ENCODE measurements at places on chromosomes 7 and 10.

GRCh38 chr10:30384701-30385201 lies 35.7 kb upstream of the MTPAP start:
- peak; percentile 38 for DNase-seq

GRCh38 chr7:1917221-1918062 lies 247.4 kb downstream of the ELFN1 start:
- DNase-seq, result peak; percentile 60

DNA sequence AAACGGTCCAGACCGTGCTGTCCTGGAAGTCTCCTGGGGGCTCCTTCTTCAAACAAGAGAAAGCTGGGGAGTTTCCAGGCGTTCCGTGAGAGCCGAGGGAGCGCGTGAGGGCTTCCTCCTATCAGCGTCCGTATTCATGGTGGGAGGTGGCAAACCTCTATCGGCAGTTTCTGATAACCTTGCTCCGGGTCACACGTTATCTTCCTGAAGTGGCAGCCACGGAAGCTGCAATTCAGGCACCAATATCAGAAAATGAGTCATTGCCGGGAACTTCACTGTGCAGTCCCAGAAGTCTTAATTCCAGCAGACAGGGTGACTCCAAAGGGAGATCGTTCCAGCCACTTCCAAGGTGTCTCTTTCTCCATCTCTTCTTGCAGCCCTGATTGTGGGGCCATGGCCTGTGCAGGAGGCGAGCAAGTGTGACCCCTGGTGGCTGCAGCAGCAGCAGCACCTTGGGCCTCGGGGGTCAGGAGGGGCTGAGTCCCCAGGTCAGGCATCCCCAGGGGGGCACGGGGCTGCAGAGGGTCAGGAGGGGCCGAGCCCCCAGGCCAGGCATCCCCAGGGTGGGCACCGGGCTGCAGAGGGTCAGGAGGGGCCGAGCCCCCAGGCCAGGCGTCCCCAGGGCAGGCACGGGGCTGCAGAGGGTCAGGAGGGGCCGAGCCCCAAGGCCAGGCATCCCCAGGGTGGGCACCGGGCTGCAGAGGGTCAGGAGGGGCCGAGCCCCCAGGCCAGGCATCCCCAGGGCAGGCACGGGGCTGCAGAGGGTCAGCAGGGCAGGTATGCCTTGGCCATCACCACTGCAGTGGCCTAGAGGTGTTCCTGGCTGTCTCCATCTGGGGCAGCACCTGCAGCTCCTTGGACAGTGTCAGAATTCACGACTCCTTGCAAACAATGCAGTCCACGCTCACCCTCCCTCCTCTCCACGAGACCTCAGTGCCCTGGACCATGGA lies 538.7 kb downstream of the DNAJB6 start:
- peak; percentile 8 for DNase-seq

DNA sequence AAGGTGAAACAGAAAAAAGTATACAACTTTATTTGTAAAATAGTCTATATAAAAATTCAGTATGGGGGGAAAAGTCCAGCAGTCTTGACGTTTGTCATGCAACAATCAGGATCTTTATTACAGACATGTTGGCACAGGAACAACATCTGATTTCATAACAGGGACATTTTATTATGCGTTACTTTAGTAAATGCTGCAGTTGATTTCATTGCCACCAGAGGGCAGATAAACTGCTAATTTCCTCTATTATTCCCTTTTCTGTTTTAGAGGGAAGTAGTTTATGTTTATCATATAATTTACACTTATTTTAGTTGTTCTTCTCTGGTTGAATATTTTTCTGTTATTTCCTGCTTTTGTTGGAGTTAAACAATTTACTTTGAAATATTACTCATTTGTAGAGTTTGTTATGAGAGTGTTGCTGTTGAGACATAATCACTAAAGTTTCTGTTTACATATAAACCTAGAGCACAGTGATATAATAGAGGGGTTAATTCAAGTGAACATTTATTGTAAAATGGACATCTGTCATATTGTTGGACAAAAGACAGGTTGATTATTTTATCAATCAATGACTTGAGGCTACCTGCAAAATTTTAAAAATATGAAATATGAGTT lies 3.3 kb downstream of the PLXDC2 start:
- peak; percentile 68 for DNase-seq

DNA sequence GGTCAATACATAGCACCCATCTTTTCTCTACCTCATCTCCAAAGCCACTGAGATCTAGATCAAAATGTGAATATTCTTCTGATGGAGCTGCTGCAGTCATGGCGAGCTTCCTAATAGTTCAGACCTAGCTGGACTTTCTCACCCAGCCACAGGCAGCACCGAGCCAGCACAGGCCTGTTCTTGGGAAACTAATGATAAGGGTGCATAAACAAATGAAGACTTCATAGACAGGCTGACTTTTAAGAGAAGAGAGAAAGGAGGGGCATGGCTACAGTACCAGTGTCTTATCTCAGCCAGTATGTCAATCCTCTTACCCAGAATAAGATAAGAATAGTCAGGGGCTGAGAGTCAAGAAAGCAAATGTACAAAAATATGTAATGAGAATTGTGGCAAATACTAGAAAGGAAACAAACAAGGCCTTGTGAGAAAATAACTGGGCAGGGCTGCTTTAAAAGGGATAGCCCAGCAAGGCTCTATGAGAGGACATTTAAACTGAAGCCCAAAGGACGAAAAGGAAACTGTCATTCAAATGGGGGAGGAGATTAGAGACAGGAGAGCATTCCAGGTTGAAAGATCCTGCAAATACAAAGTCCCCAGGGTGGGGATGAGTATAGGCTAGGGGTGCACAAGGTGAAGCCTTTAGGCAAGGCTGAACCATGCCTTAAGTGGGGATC lies 21.8 kb upstream of the CDK14 start:
- no peak for DNase-seq

GRCh38 chr10:84429926-84430520 lies 101.6 kb downstream of the CCSER2 start:
- peak; percentile 60 for DNase-seq

DNA sequence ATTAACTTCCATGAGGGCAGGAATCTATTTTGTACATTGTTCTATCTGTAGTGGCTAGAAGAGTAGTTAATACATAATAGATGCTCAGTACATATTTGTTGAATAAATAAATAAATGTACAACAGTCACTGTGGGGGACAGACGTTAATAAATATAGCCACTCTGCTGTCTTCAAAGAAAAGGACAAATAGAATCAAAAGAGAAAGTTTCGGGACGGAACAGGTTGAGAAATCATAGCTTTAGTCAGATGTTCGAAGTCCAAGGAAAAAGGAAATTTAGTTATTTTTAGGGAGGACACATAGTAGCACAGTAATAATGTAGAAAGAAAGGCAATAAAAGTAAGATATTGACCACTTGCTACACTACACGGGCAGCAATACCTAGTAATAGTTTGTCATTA lies 861.4 kb downstream of the PCDH15 start:
- no peak for DNase-seq

DNA sequence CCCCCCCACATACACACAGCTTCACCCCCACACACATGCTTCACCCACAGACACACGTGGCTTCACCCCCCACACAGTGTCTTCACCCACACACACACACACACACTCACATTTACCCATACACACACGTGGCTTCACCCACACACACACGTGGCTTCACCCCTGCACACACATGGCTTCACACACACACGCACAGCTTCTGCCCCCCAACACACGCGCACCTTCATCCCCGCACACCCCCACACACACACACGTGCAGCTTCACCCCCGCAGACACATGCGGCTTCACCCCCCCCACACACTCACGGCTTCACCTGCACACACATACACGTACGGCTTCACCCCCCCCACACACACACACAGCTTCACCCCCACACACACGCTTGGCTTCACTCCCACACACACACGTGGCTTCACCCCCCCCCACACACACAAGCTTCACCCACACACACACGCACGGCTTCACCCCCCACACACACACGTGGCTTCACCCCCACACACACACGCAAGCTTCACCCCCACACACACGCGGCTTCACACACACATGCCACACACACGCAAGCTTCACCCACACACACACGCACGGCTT lies 82.4 kb downstream of the NKX6-2 start:
- no peak for DNase-seq

- no peak for DNase-seq
These were observed 27.7 kb downstream of the CPXM2 start for GRCh38 chr10:123863721-123864482.

DNA sequence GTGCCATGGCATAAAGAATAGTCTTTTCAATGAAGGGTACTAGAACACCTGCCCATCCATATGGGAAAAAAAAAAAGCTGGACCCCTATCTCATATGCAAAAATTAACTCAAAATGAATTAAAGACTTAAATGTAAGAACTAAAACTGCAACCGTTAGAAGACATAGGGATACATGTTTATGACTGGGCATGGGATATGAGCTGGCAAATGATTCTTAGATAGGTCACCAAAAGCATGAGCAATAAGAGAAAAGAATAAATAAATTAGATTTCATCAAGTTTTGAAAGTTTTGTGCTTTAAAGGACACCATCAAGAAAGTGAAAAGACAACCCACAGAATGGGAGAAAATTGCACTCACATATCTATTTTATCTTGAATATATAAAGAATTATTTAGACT lies 222.0 kb downstream of the ADK start:
- DNase-seq, result peak; percentile 49

- peak; percentile 57 for DNase-seq
These were observed 479.2 kb downstream of the HTR7 start for GRCh38 chr10:90378524-90379076.

- no peak for DNase-seq
These were observed 112.2 kb downstream of the PTPN20 start for GRCh38 chr10:47023237-47024045.

- no peak for DNase-seq
These were observed 382 bp upstream of the MBLAC1 start for GRCh38 chr7:100126239-100126930.

DNA sequence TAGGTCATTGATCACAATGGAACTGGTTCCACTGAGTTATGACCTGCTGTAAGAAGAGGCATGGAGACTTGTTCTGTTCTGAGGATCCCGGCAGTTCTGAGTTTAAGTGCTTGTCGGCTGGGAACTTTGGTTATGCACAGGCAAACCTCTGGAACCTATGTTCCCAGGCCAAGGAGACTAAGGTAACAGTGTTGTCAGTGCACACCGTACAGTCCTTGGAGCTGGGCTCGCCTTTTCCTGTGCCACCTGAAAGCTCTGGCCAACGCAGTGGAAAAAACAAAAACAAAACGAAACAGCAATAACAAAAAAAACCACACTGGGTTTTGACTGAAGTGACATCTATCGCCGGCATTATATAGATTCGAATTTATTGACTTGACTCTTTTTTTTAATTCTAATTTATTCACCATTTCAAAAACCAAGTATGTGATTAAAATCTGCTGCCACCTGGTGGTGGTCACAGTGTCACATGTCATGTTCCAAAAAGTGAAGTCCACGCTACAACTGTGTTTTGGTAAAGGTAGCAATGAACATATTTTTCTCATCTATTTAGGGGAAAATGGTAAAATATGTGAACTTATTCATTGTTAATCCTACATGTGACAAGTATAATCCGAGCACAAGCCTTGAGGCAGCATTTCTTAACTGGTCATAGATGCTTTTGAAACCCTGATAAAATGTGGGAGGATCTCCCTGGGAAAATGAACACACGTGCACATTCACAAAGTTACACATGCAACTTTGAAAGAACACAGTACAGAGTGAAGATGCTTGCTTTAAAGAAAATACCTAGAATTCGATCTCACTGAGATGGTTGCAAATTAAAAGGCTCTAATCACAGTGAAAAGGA lies 113.8 kb upstream of the PPP2R2D start:
- peak; percentile 41 for DNase-seq

DNA sequence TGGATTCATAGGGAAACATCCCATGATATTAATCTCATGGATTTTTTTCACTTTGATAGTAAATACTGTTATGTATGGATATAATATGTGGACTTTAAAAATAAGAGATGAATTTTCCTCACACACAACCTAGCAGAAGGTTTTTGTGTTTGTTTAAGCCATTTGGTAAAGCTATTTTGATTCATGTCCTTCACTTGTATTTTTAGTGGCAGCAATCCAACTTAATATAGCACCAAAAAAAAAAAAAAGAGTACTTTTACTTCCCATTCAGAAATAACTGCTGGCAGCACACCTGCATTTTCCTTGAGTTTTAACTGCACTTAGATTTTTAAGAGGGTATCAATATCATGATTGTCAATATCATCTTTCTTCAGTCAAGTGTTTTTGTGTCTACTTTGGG lies 60.0 kb downstream of the MCMBP start:
- no peak for DNase-seq

GRCh38 chr7:47942132-47942531 lies 6.1 kb downstream of the PKD1L1 start:
- no peak for DNase-seq

DNA sequence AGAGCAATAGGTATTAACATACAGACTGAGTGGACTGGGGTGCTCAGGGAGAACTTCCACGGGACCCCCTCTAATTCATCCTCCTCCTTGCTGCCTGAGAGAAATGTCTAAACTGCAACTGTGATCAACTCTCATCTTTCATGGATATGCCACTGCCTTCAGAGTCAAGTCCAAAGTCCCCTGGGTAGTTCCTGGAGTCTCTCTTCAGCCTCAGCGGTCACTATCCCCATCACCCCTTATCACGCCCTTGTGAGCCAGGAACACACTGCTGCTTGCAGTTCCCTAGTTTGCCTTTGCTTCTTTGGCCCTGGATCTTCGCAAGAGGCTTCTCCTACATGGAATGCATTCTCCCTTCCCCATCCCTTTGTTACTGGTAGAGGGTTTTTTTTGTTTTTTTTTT lies 58.7 kb upstream of the AUTS2 start:
- no peak for DNase-seq

All from fibroblast of mammary gland (primary cell).